Activated naive CD4-positive, alpha-beta T cell treated with Interleukin-2 at 50 U/mL for 16 hours (primary cell): ENCODE measurements at places on chromosomes 13 and 19.

DNA sequence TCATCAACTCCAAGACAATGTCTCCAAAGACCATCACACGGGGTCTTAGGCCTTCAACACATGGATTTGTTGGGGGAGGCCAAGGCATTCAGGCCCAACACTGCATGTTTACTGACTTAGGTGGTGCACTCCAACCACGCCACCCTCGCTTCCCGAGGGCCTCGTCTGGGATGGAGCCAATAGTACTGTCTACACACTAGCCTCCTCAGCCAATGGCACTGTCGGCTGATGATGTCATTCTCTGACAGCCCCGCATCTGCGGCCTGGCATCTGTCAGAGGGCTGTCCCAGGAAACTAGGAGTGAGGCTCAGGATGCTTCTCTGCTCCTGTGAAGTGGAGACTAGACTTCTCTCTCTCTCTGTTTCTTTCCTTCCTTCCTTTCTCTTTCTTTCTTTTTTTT lies 96.6 kb downstream of the TEX26 start:
- DNase-seq: no peak

GRCh38 chr13:61358599-61358998 lies 57.0 kb downstream of the PCDH20 start:
- DNase-seq: no peak

GRCh38 chr19:4852484-4852883 lies 15.0 kb downstream of the PLIN3 start:
- DNase-seq: no peak

- no peak for DNase-seq
These were observed 104.3 kb downstream of the KCNRG start for GRCh38 chr13:50119591-50119990.

DNA sequence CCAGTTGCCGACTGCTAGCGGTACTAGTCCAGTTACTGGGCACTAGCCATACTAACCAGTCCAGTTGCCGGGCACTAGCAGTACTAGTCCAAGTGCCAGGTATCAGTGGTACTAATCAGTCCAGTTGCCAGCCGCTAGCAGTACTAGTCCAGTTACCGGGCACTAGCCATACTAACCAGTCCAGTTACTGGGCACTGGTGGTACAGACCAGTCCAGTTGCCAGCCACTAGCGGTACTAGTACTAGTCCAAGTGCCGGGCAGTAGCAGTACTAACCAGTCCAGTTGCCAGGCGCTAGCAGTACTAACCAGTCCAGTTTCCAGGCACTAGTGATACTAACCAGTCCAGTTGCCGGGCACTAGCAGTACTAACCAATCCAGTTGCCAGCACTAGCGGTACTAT lies 124.1 kb upstream of the MCF2L start:
- no peak for DNase-seq

DNA sequence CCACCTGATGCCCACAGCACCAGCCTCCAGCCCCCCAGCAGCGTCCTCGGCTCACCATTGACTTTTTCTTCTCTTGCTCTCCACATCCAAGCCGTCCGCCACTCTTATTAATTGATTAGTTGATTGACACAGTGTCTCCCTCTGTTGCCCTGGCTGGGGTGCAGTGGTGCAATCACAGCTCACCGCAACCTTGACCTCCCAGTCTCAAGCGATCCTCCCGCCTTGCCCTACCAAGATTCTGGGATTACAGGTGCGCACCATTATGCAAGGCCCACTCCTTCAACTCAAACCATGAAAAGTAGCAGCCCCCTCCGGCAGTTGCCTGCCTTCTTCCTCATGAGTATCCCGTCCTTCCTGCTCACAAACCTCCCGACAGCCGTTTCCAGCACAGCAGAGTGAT lies 921 bp upstream of the TEX29 start:
- DNase-seq: no peak
